Mammary epithelial cell (primary cell): ENCODE measurements at places on chromosomes 3 and 15. TPM values are rescaled to one million over a fixed set of nuclear protein-coding genes. Genes with fewer than 3 reads are reported as not detected.

Gene CFAP100
- not detected in 2 replicates for total RNA-seq

Gene FAM107A
- under 0.01 TPM for total RNA-seq

Gene MRPL3
- total RNA-seq: 78.9 TPM

Gene MUSTN1
- 1.4 TPM in 1 of 2 replicates, not detected in the other for total RNA-seq

Gene LCMT2
- total RNA-seq: 9.5 TPM

Gene RPUSD3
- total RNA-seq: 35.0 TPM
